ENCODE measurements at places on chromosomes 7 and 10.

DNA sequence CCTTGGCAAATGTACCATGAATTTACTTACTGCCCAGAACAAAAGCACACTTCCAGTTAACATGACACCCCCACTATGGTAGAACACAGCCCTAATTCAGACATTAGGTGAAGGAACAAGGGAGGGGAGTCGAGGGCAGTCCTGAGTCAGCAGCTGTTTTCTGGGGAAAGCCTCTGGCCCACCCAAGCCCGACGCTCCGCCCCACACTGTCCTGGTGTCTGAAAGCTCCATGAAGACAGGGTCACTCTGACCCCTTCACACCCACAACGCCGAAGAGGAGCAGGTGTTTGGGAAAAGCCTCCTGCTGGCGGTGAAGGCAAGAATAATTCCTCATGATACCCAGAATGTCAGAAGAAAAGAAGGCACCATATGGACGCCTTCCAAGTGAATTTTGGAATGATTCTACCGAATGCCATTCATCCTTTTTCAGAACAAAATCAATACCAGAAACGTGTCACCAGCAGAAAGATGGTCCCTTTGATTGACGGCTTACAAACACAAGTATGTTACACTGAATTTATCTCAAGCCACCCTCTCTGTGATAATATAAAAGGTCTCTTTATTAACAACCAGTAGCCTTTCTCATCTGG is 172.1 kb downstream of the DIP2C start:
- no peaks in the 10 kb centered on the region for H3K27me3 ChIP-seq
- DNase-seq: no peak
- H3K4me3 ChIP-seq: no peak overlapping the region

- H3K27ac ChIP-seq: no peak overlapping the region
- H3K4me3 ChIP-seq: no peak overlapping the region
- peaks cover 70% of the 10 kb centered on the region for H3K4me1 ChIP-seq
Measured at GRCh38 chr7:55189146-55189766, 170.4 kb downstream of the EGFR start.

- no peak for DNase-seq
- H3K4me3 ChIP-seq: no peak overlapping the region
- no peaks in the 10 kb centered on the region for H3K27me3 ChIP-seq
- H3K36me3 ChIP-seq: no peaks in the 10 kb centered on the region
- H3K4me1 ChIP-seq: no peaks in the 10 kb centered on the region
- H3K27ac ChIP-seq: no peak overlapping the region
Measured at GRCh38 chr10:132676193-132676891, 109.6 kb downstream of the NKX6-2 start.

- H3K4me1 ChIP-seq: peaks cover 10% of the 10 kb centered on the region
- no peak for DNase-seq
- no peak overlapping the region for H3K4me3 ChIP-seq
Measured at GRCh38 chr10:21340331-21340730, 185.2 kb downstream of the SKIDA1 start.

DNA sequence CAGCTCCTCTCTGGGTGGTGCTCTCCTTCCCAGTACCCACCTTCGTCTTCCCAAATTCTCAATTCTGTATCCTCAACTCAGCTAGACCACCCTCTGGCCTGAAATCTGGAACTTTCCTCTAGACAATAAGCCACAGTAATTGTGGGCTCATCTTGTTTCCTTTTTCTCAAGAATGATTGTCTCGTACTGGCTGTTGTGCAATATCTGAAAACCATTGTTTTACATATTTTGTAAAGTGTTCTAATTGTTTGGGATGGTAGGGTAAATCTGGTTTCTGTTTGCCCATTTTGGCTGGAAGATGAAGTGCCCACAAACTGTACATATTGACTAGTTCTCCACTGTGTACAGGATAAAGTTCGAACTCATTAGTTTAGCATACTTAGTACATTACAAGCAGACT is 11.3 kb upstream of the NOBOX start:
- DNase-seq: no peak
- no peak overlapping the region for H3K4me3 ChIP-seq
- no peaks in the 10 kb centered on the region for H3K27me3 ChIP-seq
- H3K36me3 ChIP-seq: no peaks in the 10 kb centered on the region
- H3K4me1 ChIP-seq: peaks cover 3% of the 10 kb centered on the region

DNA sequence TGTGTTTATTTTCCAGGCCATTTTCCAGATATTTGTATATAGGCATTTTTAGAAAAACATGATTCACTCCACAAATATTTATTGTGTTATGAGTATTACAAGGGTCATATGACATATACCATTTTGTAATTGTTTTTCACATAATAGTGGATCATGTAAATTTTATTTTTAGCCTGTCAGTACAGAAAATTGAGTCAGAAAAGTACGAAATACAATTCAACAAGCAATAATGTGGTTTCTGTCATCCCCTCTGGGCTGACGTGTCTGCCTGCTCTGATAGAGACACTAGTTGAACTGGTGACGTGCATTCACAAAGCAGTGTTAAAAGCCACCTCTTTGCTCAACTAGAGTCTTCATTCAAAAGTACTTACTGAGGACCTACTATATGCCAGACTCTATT is 97.9 kb upstream of the STEAP1B start:
- no peak overlapping the region for H3K27ac ChIP-seq
- no peaks in the 10 kb centered on the region for H3K27me3 ChIP-seq
- DNase-seq: no peak
- no peaks in the 10 kb centered on the region for H3K36me3 ChIP-seq
- peaks cover 9% of the 10 kb centered on the region for H3K4me1 ChIP-seq
- no peak overlapping the region for H3K4me3 ChIP-seq

- H3K4me1 ChIP-seq: no peaks in the 10 kb centered on the region
- no peaks in the 10 kb centered on the region for H3K27me3 ChIP-seq
- H3K27ac ChIP-seq: no peak overlapping the region
- no peak for DNase-seq
Measured at GRCh38 chr7:45454771-45455170, 119.4 kb upstream of the ADCY1 start.

DNA sequence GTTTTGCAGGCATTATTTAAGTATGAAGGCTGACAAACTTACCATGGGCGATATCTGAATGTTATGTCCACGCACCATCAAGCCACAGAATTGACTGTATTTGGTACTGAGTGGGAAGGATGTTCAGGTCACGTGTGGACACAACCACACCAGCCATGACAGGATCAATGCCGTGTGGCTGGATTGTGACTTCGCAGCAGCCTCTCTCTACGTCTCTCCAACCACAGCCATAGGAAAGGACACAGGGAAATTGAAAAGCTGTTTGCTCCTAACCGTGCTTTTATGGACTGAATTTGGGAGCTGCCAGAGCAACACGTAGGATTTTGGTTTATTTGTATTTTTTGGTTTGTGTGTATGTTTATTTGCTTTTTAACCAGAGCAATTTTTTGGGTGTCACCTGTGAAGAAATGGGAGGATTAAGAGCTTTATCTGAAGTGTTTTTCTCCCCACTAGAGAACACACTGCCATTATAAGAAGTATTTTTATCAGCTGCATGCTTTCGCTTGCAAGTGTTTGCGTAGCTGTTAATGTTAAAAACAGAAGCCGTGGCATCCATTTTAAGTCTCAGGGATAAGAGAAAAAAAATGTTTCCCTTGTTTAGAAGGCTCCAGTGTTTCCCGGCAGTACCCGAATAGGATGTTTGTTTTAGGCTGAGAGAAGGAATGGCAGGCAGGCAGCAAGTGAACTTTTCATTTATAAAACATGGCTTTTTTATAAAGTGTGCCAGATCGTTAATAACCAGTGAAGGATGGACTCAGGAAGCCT is 401.1 kb upstream of the NFE2L3 start:
- H3K27ac ChIP-seq: peak overlapping the region; percentile 81
- H3K4me3 ChIP-seq: no peak overlapping the region
- no peaks in the 10 kb centered on the region for H3K36me3 ChIP-seq
- no peak for DNase-seq

GRCh38 chr7:108166687-108167086 is 36.5 kb upstream of the LAMB4 start:
- H3K36me3 ChIP-seq: no peaks in the 10 kb centered on the region
- no peaks in the 10 kb centered on the region for H3K4me1 ChIP-seq
- H3K27me3 ChIP-seq: no peaks in the 10 kb centered on the region
- H3K27ac ChIP-seq: no peak overlapping the region
- DNase-seq: no peak

DNA sequence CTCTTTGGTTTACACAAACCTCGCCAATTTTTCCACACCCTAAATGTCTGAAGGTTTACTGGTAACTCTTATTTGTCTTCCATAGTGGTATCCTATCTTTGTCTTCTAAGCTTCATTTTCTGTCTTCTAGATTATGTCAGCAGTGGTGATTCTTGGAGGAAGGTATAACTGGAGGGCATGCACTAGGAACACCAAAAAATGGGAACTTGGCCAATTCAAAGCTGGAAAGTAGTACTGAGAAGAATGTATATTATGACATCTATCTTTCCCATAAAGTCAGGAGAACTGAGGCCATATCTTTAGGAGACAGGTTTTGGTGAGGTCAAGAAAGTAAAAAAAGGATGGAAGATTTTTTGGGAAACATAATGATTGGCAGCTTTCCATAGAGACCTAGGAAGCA is 113.3 kb downstream of the CPEB3 start:
- no peaks in the 10 kb centered on the region for H3K4me1 ChIP-seq
- no peaks in the 10 kb centered on the region for H3K27me3 ChIP-seq
- no peak overlapping the region for H3K4me3 ChIP-seq
- no peak for DNase-seq
- H3K36me3 ChIP-seq: no peaks in the 10 kb centered on the region

- H3K27ac ChIP-seq: no peak overlapping the region
- no peaks in the 10 kb centered on the region for H3K27me3 ChIP-seq
- H3K4me1 ChIP-seq: no peaks in the 10 kb centered on the region
- no peaks in the 10 kb centered on the region for H3K36me3 ChIP-seq
Measured at GRCh38 chr7:3616306-3616705, 315.3 kb downstream of the SDK1 start.

- H3K4me1 ChIP-seq: peaks cover 29% of the 10 kb centered on the region
- H3K4me3 ChIP-seq: no peak overlapping the region
- H3K27me3 ChIP-seq: peaks cover 55% of the 10 kb centered on the region
- no peak overlapping the region for H3K27ac ChIP-seq
Measured at GRCh38 chr7:47540387-47541350, 41.2 kb downstream of the TNS3 start.

- H3K27me3 ChIP-seq: no peaks in the 10 kb centered on the region
- peaks cover 53% of the 10 kb centered on the region for H3K4me1 ChIP-seq
Measured at GRCh38 chr10:14571866-14572507, 202.7 kb downstream of the FAM107B start.

- H3K27ac ChIP-seq: no peak overlapping the region
- H3K4me1 ChIP-seq: no peaks in the 10 kb centered on the region
- H3K27me3 ChIP-seq: no peaks in the 10 kb centered on the region
- no peak overlapping the region for H3K4me3 ChIP-seq
- no peak for DNase-seq
Measured at GRCh38 chr7:112069879-112070321, 136.3 kb downstream of the DOCK4 start.

- H3K27me3 ChIP-seq: no peaks in the 10 kb centered on the region
- H3K27ac ChIP-seq: no peak overlapping the region
- no peak overlapping the region for H3K4me3 ChIP-seq
- peaks cover 14% of the 10 kb centered on the region for H3K4me1 ChIP-seq
- H3K36me3 ChIP-seq: no peaks in the 10 kb centered on the region
Measured at GRCh38 chr7:102918845-102919244, 6.0 kb downstream of the LRRC17 start.

DNA sequence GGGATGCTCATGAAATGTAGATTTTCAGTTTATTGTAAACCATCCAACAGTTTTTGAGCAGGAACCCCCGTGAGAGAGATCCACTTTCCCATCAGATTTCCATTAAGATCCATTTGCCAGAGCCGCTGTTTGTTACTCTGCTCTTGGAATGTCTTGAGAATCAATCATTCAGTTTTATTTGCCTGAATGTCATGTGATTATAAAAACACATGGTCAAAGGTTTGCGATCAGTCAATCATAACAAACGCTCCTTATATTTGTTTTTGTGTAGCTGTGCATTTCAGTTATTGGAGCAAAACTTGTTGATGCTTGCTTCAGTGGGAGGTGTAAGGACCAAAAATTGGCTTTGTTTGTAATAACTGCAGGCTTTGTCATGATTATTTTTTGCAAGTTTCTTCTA is 155.8 kb upstream of the RHOBTB1 start:
- H3K4me1 ChIP-seq: no peaks in the 10 kb centered on the region
- H3K36me3 ChIP-seq: no peaks in the 10 kb centered on the region
- no peak overlapping the region for H3K27ac ChIP-seq
- DNase-seq: no peak
- H3K27me3 ChIP-seq: no peaks in the 10 kb centered on the region

GRCh38 chr7:135320268-135320667 is 86.6 kb downstream of the STRA8 start:
- no peaks in the 10 kb centered on the region for H3K27me3 ChIP-seq
- no peak overlapping the region for H3K4me3 ChIP-seq
- DNase-seq: no peak
- no peak overlapping the region for H3K27ac ChIP-seq
- no peaks in the 10 kb centered on the region for H3K36me3 ChIP-seq
- H3K4me1 ChIP-seq: peaks cover 15% of the 10 kb centered on the region

DNA sequence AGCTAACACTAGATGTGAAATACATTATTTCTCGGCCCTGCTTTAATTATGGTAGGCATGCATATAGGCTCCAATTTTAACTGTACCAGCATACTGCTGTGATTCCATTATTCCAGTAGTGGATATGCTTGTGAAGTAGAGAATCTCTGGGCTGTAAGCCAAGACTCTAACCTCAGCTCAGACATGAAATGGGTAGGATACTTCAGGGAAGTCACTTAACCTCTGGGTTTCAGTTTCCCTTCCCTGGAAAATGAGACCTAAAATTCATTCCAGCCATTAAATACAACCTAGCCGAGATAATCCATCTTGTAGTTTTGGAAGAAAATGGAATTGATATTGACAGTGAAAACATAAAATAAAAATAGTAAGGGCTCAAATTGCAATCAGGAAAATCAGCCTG is 59.6 kb upstream of the TRIL start:
- H3K4me1 ChIP-seq: no peaks in the 10 kb centered on the region
- no peak for DNase-seq
- H3K27me3 ChIP-seq: no peaks in the 10 kb centered on the region
- H3K4me3 ChIP-seq: no peak overlapping the region
- no peaks in the 10 kb centered on the region for H3K36me3 ChIP-seq

GRCh38 chr7:1229956-1230355 is 2.7 kb upstream of the UNCX start:
- H3K27ac ChIP-seq: no peak overlapping the region
- H3K4me3 ChIP-seq: no peak overlapping the region
- no peaks in the 10 kb centered on the region for H3K4me1 ChIP-seq

DNA sequence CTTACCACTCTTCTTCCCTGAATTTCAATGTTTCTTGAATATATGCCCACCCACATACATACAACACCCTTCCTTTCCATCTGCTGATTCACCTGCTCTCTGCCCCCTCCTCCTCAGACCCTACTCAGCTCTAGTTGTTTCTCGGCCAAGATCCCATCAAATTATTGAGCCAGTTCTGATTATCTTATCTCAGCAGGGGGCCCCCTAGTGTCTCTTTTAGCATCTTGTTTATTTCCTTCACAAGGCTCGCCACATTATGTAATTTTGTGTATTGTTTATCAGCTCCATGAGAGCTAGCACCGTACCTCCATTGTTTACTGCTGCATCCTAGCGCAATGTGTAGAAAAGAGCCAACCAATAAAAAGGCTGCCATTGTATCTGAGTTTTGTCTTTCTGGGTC is 71.9 kb downstream of the FAM13C start:
- no peak overlapping the region for H3K4me3 ChIP-seq
- H3K4me1 ChIP-seq: peaks cover 27% of the 10 kb centered on the region
- no peaks in the 10 kb centered on the region for H3K27me3 ChIP-seq
- DNase-seq: no peak
- no peak overlapping the region for H3K27ac ChIP-seq

Measured in esophagus squamous epithelium (tissue), 5 donors.